Hematopoietic multipotent progenitor cell treated with erythropoietin and hydrocortisone succinate and interleukin-3 and kit ligand, for 15 days (in vitro differentiated cells): ENCODE measurements at places on chromosomes 16 and 17.

GRCh38 chr17:74082886-74083285 is 120.6 kb upstream of the RPL38 start:
- no peak for DNase-seq

GRCh38 chr17:41957031-41957868 is 9.3 kb upstream of the CNP start:
- DNase-seq: peak; percentile 60

GRCh38 chr17:12625092-12625491 is 40.6 kb upstream of the MYOCD start:
- DNase-seq: no peak

DNA sequence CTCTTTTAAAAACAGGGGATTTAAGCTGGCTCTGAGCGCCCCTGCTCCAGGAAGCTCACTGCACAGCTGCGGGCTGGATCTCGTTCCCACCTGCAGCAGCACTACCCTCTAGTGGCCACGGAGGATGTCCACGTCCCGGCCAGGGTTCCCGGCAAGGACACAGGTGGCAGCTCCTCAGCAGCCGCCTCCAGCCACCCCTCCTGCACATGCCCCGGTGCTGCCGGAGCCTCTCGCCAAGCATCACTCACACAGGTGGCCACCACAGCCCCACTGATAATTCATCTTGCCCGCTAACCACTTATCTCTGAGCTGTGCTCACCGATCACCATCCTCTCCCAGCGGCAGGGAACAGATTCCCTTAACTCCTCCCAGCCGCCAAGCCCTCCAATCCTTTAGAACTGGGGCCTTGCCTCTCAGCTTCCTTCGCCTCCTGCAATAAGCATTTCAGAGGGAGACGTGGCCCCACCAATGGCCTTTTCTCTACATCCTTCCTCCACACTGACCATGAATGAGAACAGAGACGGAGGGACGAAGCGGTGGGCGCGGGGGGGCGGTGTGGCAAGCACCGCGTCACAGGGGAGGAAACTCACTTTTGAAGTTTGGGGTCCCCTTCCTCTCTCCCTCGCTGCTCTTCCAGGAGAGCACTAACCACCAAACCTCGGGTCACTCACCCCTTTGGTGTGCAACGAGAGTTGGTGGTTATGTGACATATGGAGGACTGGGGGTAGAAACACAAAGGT is 222.1 kb downstream of the RBFOX3 start:
- DNase-seq: no peak

GRCh38 chr17:21817791-21818364 is 125.6 kb downstream of the KCNJ18 start:
- DNase-seq: no peak

- DNase-seq: no peak
Measured at GRCh38 chr17:57714665-57715180, 30.4 kb downstream of the CCDC182 start.

GRCh38 chr16:28935346-28935745 is 3.6 kb downstream of the CD19 start:
- no peak for DNase-seq

GRCh38 chr17:40914075-40914855 is 23.2 kb downstream of the KRT23 start:
- DNase-seq: no peak

- no peak for DNase-seq
Measured at GRCh38 chr16:54212893-54213292, 73.7 kb downstream of the IRX3 start.

DNA sequence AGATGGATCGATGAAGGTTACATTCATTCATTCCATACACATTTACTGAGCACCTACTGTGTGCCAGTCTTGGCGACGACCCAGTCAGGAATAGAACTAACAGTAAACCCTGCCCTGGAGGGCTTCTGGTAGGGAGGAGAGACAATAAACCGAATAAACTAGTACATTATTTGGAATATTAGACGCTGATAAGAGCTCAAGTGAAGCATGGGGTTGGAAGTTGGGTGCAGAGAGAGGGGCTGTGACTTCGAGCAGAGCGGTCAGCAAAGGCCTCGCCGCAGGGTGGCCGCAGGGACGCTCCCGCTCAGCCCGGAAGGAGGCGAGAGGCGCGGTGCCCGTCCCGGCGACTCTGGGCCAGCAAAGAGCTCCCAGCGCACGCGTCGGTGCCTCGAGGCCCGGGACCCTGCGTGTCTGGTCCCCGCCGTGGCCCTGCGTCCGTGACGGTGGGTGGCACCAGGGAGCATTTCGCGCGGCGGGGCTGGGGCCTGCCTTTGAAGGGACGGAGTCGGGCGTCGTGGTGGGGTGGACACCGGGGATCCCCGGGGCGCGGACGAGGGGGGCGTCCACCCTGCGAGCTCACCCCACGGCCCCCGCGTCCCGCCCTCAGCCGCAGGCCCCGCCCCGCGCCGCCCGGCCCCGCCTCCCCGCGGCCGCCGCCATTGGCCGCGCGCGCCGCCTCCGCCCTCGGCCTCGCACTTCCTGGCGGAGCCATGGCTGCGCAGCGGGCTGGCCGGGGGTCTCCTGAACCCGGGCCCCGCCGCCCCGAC is at the start of gene KLHL36:
Gene KLHL36 (plus strand): TSS at position 684 of the 767 bp plus-strand sequence. CDS start 2,357 bp downstream, outside the sequence.
- DNase-seq: peak; percentile 38

GRCh38 chr17:1986783-1987451 is 38.2 kb downstream of the RTN4RL1 start:
- DNase-seq: no peak

- DNase-seq: no peak
Measured at GRCh38 chr17:44307387-44308186, 814 bp upstream of the RUNDC3A start.

DNA sequence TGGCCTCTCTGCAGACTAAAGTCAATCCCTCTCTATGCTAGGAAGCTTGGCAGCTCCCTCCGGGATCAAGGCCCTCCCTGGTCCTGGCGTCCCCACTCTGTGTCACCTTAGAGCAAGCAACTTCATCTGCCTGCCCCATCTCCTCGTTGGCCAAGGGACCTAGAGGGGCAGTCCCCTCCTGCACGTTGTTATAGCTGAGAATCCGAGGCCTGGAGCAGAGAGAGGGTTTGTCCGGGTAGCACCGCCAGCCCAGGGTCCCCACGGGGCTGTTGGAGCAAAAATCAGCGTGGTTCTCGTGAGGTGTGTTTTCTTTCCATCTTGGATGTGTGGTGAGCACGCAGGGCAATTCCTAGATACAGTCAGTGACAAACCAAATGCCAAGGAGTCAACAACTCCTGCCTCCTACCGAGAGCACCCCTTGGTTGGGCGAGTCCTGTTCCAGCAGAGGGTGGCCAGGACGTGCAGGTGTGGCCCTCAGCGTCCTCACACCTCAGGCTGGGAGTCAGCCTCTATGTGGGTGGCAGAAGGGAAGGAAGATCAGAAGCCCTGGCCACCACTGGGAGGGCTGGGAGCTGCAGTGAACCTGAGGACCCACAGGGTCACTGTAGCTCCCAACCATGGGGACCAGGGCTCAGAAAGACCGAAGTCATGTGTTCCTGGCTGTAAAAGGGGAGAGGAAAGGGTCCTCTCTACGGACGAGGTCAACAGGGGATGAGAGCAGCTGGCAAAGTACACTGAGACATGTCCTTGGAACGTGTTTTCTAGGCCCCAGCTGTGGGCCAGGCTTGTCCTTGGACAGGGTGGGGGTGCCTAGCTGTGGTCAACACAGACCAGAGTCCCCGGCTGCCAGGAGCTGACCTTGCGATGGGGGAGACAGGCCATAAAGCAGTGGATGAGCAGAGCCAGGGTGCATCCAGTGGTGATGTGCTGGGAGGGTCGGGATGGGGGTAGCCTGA is 85.6 kb upstream of the CIBAR2 start:
- no peak for DNase-seq

DNA sequence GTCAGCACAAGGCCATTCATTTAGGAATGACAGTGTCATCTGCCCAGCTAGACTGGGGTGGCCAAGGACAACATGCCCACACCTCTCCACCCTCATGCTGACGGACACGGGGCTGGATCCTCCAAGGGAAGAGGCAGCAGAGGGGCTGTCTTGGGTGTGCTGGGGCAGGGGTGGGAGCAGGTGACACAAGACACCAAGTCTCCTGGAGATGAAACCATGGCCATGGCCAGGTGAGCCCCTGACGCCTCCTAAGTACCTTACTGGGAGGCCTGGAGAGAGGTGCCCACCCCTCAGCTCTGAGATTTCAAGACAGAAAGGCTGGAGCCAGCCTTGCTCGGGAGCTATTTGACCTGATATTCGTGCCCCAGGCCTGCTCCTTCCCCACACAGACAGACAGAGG is 9.0 kb upstream of the RASD1 start:
- no peak for DNase-seq

DNA sequence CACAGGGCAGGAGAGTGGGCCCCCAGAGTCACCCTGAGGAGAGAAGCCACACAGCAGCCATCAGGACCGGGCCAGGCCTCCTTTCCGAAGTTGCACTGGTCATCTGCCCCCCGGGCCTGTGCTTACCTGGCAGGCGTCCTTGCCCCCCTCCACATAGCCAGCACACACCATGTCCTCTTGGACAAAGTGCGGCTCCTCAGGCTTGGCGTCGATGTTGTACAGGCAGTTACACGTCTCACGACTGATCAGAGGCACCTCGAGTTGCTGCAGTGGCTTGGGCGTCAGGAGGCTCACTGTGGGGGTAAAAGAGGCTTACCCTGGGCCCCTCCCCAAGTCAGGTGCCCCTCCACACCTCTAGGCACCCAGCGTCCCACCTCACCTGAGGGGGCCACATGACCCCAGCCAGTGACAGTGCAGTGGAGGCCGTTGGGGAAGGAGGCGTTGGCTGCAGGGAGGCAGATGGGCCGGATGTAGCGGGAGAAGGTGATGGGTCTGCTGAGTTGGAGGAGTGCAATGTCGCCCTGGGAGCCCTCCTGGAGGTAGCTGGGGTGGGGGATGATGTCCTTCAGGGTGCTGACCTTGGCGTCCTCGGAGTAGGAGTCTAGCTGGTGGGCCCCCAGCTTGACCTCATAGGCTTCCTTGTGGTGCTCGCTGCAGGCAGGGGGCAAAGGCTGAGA is 3.1 kb downstream of the PRSS8 start:
- no peak for DNase-seq

GRCh38 chr16:23428351-23428750 is 24.6 kb downstream of the COG7 start:
- DNase-seq: no peak

DNA sequence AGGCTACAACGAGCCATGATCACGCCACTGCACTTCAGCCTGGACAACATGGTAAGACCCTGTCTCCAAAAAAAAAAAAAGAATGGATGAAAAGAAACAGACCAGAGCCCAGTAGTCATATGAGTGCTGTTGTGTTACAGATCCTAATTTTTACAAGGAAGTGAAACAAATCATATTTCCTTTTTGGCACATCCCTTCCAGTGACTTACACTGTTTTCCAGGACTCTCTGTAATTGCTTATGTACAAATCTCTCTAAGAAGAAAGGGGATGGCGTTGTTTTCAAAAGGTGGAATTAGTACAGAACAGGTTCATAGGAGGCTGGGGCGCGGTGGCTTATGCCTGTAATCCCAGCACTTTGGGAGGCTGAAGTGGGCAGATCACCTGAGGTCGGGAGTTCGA is 19.8 kb upstream of the ZNF594 start:
- DNase-seq: no peak

DNA sequence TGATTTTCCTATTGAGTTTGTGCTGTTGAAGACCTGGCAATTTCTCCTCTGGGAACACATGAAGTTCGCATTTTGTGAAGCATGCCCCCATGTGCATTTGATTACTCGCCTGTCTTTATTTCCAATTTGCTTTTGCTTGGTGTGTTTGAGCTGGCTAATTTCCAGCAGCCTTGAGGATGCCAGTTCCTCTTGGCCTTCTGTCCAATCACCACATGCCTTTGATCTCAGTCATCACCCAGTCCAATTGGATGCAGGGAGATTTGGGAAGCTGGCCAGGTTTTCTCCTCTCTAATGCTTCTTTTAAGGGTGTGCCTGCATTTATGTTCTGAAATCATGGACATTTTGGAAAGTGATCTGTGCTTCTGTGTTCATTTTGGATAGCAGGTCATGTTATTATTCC is 3.8 kb upstream of the TMEM100 start:
- DNase-seq: no peak

- no peak for DNase-seq
Measured at GRCh38 chr17:80694085-80694991, 149.7 kb downstream of the RPTOR start.

GRCh38 chr16:62089715-62090114 is 53.5 kb upstream of the CDH8 start:
- DNase-seq: no peak

- DNase-seq: no peak
Measured at GRCh38 chr17:71337938-71338337, 782.9 kb upstream of the SOX9 start.

GRCh38 chr16:74438492-74438979 is 17.3 kb upstream of the CLEC18B start:
- no peak for DNase-seq

DNA sequence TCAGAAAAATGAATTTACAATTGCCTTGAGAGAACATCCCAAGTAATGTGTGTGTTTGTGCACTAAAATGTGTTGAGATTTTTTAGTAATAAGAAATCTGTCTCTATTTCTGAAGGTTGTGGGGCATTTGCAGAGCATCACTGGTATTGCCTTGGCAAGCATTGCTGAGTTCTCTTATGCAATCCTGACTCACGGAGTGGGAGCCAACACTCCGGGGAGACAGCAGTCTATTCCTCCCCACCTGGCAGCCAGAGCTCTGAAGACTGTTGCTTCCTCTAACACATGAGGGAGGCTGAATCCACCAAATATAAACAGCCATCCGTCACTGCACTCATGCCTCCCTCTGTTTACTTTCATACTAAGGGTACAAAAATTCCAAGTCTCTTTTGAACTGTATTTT is 10.6 kb downstream of the CNTD1 start:
- DNase-seq: no peak

DNA sequence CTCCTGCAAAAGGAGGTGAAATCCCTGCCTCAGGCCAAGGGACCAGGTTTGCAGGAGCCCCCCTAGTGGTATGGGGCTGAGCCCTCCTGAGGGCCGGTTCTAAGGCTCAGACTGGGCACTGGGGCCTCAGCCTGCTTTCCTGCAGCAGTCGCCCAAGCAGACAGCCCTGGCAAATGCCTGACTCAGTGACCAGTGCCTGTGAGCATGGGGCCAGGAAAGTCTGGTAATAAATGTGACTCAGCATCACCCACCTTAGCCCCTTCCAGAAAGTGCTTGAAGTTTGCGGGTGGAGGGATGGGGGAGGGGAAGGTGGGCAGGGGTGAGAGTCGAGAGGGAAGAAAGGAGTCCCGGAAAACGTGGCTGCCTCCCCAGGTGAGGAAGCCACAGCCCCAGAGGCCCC is 2.1 kb downstream of the MC1R start:
- DNase-seq: no peak

GRCh38 chr16:48602356-48603014 is 7.5 kb downstream of the N4BP1 start:
- no peak for DNase-seq

DNA sequence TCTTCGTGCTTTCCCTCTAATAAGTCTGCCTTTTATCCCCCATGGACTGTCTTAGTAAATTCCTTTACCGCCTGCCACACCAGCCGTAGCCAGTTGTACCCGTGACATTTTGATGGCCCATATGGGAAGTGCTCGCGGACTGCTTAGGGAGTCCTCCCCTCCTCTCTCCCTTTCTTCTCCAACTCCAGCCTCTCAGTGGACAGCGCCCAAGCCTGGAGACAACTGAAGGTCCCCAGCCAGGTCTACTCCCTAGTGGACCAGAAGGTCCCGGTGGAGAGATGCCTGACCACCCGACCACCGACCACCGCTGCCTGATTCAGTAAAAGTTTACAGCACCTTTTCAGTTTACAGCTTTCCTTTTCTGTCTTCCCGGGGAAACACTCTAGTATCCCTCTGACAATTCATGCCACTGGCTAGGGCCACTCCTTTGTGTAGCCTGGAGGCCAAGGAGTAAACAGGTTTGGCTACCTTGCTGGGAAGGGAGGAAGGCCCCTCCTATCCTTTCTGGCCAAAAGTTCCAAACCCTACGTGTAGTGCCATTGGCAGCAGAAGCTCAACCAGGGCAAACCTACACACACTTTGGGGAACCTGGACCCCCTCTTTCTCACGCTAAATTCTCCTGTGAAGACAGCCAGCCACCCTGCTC is 18.0 kb downstream of the CTRB2 start:
- no peak for DNase-seq
